ENCODE measurements at places on chromosomes 12 and 14.
A peak's percentile ranks its signal among the peaks of the same experiment; 100 is the strongest.

- DNase-seq, result no peak
Observed at GRCh38 chr14:64474041-64474440, 8.7 kb downstream of the AKAP5 start.

GRCh38 chr14:68011406-68012028 lies 191.9 kb downstream of the RAD51B start:
- DNase-seq, result no peak

GRCh38 chr12:116277467-116278278 lies at the start of gene MED13L:
Gene MED13L (minus strand): TSS chr12:116277693. CDS start chr12:116277131, 562 bp downstream.
- DNase-seq, result peak; percentile 88

- no peak for DNase-seq
Observed at GRCh38 chr12:14777271-14777670, 26.0 kb downstream of the WBP11 start.

DNA sequence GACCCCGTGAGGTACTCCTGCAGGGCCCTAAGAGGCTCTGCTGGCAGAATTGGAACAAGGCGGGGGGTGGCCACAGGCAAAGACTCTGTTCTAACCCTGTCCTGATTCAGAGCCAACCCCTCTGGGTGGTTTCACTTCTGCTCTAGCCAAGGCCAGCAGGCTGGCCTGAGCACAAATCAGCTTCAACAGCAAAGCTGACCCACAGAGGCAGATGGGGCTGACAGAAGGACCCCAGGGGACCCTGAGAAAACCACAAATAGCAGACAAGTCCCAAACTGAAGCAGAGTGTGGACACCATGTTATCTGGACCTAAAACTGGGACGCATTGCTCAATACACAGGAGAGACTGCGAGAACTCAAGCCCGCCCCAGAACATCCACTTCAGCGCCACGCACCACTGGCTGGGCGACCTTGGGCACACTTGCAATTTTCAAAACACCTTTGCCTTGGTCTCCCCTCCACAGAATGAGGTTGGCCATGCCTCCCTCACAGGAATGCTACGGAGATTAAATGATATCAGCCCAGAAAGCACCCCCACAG lies 76.4 kb upstream of the DICER1 start:
- no peak for DNase-seq

GRCh38 chr14:93086441-93087055 lies 29.2 kb downstream of the ITPK1 start:
- peak; percentile 21 for DNase-seq

DNA sequence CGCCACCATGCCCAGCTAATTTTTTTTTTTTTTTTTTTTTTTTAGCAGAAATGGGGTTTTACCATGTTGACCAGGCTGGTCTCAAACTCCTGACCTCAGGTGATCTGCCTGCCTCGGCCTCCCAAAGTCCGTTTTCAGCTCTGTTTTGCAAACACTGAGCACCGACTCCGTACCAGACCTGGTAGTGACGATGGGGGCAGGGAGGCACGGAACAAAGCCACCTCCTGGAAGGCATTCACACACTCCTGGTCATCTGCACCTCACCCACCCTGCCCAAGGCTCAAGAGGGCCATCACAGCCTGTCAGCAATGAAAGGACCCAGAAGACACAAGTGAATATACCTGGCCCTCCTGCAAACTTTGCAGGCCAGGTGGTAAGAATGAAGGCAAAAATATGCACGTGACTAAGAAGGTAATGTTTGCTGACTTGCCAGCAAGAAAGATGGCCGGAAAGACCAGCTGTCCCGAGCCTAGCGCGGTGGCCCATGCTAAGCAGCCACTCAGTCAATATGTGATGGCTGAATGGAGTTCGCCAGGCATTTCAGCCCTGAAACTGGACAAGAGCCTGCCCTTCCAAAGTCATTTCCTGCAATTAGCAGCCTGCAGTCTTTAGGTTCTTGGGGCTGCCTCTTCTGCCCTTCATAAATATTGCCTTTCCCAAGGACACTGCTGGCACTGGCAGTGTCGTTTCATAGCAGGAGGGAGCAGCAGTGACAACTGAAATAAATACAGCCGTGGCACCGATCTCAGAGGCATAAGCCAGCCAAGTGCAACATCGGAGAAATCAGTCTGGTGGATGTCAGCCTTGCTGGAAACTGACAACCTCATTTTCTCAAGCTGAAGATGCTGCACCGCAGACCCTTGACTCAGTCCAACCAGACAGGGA lies 17.6 kb downstream of the MMAB start:
- no peak for DNase-seq

DNA sequence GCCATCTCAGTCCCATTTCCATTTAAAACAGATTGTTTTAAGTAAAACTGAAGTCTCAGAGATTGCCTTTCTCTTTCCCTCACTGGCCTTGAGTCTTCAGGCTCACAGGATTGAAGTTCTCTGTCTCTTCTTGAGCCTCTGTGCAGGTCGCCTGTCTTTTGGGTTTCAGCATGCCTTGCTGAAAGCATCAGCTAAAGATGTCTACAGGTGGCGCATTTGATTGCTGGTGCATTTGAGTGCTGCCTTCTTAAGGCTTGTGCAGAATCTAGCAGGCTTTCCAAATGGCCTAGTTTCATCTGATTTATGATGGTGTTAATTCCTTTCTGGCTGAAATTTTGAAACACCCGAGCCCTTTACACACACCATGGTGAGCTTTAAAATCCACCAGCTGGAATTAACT lies 1062.2 kb upstream of the FBXO33 start:
- no peak for DNase-seq

DNA sequence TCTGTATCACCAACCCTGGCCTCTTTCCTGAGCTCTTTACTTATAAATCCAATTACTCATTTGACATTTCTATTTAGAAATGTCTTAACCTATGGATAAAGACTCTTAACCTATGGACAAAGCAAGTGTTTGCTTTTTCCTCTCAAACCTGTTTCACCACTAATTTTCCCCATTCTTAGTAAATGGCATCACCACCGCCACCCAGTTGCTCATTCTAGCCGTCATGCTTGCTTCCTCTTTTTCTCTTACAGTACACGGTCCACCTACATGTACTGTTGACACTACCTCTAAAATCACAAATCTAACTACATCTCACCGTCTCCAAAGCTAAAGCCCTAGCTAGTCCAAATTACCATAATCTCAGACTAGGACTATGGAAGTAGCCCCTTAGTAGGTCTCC lies 60.0 kb downstream of the CAPS2 start:
- no peak for DNase-seq

DNA sequence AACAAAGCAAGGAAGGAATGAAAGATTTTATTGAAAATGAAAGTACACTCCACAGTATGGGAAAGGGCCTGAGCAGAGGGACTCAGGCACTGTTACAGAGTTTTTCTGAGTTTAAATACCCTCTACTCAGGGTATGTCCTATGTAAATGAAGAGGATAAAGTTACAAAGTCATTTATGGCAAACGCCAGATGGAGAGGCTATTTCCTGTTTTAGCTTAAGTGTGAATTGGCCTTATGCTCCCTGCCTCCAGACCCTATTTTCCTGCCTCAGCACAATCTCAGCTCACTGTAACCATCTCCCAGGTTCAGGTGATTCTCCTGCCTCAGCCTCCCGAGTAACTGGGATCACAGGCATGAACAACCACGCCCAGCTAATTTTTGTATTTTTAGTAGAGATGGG lies 6.8 kb upstream of the PHC1 start:
- DNase-seq, result no peak

DNA sequence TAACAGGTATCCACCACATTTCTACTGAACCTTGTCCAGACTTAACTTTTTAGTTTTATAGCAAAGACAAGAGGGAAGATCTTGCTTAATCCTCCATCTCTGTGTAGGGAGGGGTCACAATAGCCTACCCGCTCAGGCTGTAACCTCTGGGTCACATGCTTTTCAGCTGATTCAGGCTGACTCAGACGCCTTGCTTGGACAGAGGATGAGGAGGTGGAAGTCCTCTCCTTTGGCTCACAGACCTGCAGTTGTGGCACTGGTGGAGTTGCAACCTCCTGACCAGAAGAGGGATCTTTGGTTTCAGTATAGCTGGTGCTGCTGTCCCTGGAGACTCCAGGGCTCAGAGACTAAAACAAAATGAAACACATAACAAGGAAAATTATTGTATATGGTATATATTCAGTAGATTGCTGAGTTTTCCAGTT lies 16.2 kb downstream of the ACIN1 start:
- DNase-seq, result no peak

GRCh38 chr12:6201826-6202225 lies 1.6 kb downstream of the CD9 start:
- DNase-seq, result no peak

GRCh38 chr12:124160097-124160756 lies 134.7 kb upstream of the RFLNA start:
- no peak for DNase-seq

GRCh38 chr12:65657635-65658034 lies 166.6 kb upstream of the HMGA2 start:
- no peak for DNase-seq

DNA sequence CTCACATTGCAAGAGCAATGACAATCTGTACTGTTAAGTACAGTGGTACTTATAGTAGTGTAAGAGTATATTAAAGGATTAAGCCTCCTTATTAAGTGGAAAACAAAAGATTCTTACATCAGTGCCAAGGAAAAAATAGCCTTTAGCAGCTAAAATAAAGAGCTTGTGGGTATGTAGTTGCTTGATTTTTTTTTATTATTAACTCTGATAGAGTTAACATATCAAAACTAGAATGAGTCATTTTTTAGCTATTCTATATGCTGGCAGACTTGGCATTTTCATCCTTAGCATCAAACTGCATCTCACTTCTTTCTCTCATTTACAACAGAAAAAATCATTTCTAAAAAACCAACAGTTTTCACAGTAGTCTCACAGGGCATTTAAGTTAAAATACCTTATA lies 86.5 kb downstream of the ATP2B1 start:
- DNase-seq, result no peak

DNA sequence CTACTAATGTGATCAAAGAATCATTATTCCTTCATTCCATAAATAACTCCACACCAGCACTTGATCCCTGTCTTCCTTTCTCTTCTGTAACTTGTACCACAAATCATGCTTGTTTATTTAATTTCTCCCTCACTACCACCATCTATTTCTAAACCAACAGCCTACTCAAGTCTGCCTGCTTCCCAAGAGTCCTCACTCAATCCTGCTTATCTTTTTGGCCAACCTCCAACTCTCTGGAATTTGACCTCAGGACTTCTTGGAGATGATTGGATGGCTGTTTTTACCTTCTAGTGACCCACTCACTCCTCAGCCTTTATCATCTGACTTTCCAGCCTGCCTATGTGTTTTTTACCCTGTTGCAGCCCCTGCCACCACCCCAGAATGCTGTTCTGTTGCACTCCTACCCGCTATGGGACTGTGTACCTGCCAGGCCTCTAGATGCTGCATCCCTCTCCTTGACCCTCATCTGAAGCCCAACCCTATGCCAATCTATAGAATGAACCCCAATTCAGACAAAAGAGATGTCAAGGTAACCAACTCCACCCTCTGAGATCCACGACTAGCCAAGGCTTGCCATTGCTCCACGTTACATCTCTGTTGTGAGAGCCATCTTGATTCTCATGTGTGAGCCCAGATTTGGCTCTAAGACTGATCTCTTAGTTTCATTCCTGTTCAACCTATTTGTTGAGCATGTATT lies 150.2 kb upstream of the PLEKHG7 start:
- no peak for DNase-seq

- DNase-seq, result no peak
Observed at GRCh38 chr12:6180268-6181051, 19.7 kb upstream of the CD9 start.

DNA sequence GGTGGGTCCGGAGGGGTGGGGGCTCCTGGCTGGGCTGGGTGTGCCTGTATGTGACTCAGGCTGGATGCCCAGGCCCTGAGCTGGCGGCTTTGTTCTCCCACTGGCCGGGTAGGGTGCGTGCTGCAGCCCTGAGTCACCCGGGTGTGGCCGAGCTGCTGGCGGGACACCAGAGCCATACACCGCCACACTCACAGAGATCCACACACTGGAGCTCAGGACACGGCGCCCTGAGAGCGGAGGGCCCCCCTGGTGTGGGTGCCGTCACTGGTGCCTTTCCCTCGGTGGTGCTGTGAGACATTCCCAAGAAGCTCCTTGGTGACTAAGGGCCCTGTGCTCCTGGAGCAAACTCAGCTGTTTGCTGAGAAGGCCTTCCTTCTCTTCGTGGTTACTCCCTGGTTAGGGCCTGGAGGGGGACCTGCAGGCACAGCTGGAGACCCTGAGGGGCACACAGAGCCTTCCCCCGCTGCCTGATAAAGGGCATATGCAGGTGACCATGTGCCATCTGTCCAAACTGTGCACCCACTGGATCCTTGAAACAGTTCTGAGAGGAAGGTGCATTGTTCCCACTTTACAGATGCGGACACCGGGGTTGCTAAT lies 44.3 kb downstream of the KRT80 start:
- no peak for DNase-seq

- no peak for DNase-seq
Observed at GRCh38 chr12:68393417-68393816, 61.3 kb upstream of the MDM1 start.

- no peak for DNase-seq
Observed at GRCh38 chr14:59190372-59190771, 1.9 kb downstream of the DAAM1 start.

DNA sequence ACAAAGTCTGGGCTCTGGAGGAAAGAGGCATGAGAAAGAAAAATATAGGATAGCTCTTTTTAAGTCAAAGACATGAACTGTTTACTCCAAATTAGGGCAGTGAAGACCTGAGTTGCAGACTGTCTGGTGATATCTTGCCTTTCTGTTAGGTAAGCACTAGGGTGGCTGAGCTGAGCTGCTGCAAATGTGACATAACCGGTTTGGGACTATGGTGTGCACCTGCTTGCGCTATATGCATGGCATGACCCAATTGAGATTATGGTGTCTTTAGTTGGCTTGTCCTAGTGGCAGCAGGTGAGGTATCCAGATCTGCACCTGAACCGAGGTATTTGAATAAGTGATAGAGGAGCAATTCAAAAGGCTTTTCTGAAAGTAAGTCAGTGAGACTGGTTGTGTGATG lies 345.6 kb downstream of the APAF1 start:
- no peak for DNase-seq

- no peak for DNase-seq
Observed at GRCh38 chr12:77720258-77720657, 110.4 kb upstream of the NAV3 start.

- DNase-seq, result no peak
Observed at GRCh38 chr12:89280833-89281538, 71.3 kb downstream of the DUSP6 start.

Measured in activated CD4-positive, alpha-beta T cell treated with anti-CD3 and anti-CD28 coated beads, Interleukin-2, amount 50 U/mL, for 16 hours (primary cell).